ENCODE measurements at places on chromosomes 5 and 9. TPM values are rescaled to one million over a fixed set of nuclear protein-coding genes. Genes with fewer than 3 reads are reported as not detected.

TYRP1 gene
- total RNA-seq: 0.43 TPM

NTNG2 gene
- 1.9 TPM for total RNA-seq

SH2D3C gene
- 0.43 TPM for total RNA-seq

BTNL3 gene
- total RNA-seq: not detected

PRLR gene
- total RNA-seq: 3.5 TPM

IFNE gene
- 2.3 TPM for total RNA-seq

ZNF879 gene
- 5.6 TPM for total RNA-seq

- no peak for DNase-seq
Measured at GRCh38 chr9:128632486-128632885, 24.2 kb downstream of the DYNC2I2 start.

GRCh38 chr5:53782620-53783019, 222.2 kb downstream of the NDUFS4 start:
- DNase-seq: no peak

- DNase-seq: no peak
Measured at GRCh38 chr5:79982136-79982535, 8.9 kb downstream of the MTX3 start.

DNA sequence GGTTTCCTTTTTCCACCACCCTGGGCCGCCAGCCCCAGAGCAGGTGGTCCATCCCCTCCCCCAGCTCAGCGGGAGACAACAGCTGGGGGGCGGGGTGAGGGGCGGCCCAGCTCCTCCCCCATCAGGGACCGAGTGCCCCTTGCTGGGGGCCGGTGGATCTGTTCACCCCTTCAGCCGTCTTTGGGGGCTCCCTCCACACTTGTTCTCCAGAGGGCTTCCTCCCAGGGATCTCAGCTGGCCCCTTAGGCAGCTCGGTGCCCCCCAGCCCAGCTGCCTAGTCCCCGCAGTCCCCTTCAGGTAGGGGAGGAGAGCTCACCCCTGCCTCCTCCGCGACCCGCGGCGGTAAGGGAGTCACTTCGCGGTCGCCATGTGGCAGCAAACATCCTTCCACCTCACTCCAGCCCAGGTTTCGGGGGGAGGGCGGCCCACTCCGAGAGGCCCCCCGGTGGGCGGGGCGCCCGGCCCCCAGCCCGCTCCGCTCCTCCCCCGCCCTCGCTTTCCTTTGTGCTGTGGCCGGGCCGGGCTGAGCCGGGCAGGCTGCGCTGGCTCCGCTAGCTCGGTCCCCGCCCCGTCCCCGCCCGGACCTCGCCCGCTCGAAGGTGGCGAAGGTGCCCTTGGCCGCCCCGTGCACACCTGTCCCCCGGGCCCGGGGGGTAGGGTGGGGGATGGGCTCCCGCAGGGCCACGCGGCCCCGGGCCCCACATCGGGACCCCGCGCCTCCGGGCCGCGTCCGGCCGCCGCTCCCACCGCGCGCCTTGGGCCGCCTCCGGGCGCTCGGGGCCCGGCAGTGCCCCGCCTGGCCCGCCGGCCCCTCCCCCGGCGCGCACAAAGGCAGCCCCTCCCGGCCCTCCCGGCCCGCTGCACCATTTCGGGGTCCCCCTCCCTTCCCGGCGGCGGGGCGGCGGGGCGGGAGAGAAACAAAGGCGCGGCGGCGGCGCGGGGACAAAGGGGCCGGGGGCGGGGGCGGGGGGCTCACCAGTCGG, 683 bp downstream of the DBN1 start:
- DNase-seq: peak; percentile 19

DNA sequence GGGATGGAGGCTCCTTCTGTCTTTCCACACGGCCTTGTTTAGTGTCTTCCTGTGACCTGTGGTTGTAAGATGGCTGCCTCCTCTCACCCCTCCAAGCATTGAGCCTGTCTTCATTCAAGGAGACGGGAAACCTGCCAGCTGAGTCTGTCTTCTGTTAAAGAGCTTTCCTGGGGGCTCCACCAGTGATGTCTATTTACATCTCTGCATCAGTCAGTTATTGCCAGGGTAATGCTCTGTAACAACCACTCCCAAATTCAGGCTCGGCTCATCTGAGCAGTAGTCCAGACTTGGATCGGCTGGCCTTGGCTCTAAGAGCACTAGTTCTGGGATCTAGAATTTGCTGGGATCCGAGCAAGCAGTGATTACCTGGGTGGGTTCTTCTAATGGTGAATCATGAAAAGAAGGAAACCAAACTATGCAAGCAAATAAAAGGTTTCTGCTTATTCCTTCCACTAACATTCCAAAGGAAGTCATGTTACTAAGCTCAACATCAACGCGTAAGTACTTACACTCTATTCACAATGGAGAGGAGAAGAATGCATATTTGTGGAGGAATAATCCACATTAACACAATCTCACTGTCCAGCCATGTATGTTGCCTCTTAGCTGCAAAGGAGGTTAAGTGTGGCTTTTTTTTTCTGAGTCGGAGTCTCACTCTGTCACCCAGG, 61.7 kb downstream of the GALNT12 start:
- no peak for DNase-seq

DNA sequence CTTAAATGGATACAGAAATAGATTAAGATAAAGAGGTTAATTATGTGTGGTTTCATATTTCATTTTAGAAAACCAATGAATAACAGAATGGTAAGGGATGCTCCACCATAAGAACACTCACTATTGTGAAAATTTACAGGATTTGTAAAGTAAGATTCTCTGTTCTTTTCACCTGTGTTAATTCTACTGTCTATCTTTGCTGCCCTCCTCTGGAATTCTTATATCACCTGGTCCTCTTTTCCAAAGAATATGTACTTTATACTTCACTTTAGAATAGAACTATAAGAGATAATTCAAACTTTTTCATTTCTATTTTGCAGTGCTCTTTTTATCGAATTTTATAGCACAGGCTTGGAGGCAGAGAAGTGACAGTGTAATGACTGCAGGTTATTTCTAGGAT, 213.4 kb downstream of the LURAP1L start:
- no peak for DNase-seq

DNA sequence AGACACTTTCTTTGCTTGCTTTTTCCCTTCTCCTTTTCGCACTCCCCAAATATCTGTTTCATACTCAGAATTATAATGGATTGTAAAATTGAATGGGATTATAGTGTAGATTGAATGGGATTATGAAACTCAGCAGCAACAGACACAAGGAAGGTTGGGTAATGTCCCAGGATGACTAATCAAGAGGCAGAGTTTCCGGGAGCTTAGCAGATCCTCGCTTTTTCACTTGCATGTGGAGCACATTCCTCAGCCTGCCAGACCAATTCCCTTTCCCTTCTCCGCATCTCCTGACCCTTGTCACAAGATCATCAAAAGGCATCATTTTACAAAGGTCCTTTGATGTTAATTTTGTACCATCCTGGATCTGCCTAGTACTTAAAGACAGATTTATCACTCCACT, 55.1 kb upstream of the SLC1A1 start:
- peak; percentile 82 for DNase-seq

- no peak for DNase-seq
Measured at GRCh38 chr9:7259544-7260241, 501.9 kb downstream of the KDM4C start.

DNA sequence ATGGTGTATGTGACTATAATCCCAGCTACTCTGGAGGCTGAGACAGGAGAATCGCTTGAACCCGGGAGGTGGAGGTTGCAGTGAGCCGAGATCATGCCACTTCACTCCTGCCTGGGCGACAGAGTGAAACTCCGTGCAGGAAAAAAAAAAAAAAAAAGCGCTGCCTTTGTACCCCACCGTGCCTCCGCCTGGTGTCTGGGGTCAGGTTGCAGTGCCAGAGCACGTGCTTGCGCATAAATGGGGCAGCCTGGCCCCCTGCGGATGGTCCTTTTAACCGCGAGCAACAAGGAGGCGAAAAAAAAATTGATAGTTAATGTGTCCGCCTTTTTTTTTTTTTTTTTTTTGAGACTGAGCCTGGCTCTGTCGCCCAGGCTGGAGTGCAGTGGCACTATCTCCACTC, 6.3 kb upstream of the CCNB1 start:
- no peak for DNase-seq

DNA sequence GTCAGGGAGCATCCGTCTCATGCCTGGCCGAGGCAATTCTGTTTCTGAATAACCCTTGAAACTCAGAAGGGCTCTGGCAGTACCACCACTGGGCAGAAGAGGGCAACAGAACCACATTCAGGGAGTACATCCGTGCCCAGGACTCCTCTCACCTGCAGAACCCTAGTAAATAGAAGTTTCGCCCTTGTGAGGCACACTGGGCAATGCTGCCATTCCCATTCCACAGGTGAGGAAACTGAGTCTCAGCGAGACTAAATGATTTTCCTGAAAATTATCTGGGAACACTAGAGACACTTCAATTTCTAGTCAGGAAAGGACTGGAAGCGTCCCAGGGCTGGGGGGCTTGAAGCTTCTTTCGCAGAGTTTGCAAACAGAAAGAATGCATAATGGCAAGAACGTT, 74.7 kb downstream of the FGF1 start:
- peak; percentile 71 for DNase-seq

DNA sequence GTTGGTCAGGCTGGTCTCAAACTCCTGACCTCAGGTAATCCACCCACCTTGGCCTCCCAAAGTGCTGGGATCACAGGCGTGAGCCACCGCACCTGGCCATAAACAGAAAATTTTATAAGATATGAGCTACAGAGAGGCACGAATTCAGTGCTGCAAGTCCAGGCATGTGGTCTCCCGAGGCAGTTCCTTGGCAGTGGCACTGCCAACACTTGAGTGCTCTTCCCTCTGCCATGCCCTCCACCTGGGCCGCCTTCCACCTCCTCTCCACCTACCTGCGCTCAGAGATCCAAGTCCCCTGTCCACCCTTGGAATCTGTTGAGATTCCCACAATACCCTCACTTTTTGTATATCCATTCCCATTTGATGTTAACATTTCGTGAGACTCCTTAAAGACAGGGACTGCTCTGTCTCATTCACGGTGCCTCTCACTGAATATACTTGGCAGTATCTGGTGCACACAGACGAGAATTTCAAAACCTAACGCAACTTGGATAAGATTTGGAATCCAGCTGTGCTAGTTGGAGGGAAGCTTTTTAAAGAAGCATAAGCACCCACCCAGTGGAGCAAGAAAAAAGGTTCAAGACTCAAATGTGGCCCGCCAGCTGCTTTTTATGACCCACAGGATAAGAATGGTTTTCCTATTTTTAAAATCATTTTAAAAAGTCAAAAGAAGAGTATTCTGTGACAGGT, 68.3 kb downstream of the DCP2 start:
- no peak for DNase-seq

- DNase-seq: no peak
Measured at GRCh38 chr9:84294241-84294950, 46.2 kb downstream of the SLC28A3 start.

- peak; percentile 62 for DNase-seq
Measured at GRCh38 chr5:139445325-139446170, 6.2 kb upstream of the DNAJC18 start.

DNA sequence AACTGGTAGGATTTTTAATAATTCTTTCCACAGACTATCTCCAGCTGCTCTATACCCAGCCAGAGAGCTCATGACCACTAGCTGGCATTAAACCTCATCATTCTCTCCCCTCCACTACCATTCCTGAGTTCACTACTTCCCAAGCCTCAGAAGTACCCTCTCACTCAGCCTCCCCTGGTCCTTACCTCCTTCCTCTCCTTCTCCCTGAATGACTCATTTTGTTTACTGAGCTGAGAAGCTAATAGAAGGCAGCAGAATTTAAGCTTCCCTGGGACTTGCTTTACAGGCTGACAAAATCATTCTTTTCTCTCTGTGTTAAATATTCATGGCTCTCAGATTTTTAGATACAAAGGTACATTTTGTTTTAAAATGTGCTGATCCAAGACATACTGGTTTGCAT, 305.4 kb downstream of the TLR4 start:
- DNase-seq: no peak

GRCh38 chr5:157271740-157272271, 5.9 kb downstream of the CYFIP2 start:
- DNase-seq: no peak

DNA sequence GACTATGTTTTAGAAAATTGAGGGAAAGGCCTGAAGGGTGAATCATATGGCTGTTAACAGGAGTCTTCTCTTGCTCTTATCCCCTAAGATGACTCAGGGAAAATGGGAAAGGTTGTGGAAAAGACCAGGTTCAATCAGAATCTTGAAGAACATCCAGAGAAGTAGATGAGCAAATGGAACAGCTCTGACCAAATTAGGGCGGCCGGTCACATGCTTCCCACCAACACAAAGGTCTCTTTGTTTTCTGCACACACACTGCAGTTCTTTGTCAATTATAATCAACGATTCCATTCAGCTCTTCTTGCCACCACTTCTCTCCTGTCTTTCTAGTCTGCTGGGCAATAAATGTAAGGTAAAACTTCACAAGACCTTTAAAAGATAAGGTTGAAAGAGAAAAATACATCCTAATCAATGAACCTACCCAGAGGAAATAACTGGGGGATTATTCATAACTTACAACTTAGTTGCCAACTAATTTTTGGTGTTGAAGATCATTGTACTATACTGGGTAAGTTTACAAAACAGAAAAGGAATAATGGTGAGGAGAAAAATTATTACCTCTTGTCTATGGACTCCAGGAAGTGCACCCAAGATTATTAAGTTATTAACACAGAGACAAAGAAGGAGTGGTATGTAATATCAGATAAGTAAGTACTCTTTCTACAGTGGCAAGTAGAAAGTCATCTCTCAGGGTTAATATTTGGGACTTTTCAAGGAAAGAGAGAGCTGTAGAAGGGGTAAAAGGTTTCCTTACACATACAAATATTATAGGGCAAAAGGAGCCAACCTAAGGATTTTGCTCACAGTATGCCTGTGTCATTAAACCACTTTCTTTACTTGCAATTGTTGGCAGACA, 441.9 kb upstream of the PIK3R1 start:
- DNase-seq: no peak

- DNase-seq: peak; percentile 71
Measured at GRCh38 chr5:172881691-172882370, 47.8 kb downstream of the ERGIC1 start.

- DNase-seq: peak; percentile 38
Measured at GRCh38 chr9:133944746-133945135, 47.4 kb downstream of the VAV2 start.

Data from fibroblast of villous mesenchyme (primary cell).